D721Med (cell line): ENCODE measurements at places on chromosomes 11 and 22.

- no peak for DNase-seq
Measured at GRCh38 chr11:134730561-134731212, 318.6 kb upstream of the B3GAT1 start.

- no peak for DNase-seq
Measured at GRCh38 chr11:2294926-2295290, 6.8 kb downstream of the C11orf21 start.

DNA sequence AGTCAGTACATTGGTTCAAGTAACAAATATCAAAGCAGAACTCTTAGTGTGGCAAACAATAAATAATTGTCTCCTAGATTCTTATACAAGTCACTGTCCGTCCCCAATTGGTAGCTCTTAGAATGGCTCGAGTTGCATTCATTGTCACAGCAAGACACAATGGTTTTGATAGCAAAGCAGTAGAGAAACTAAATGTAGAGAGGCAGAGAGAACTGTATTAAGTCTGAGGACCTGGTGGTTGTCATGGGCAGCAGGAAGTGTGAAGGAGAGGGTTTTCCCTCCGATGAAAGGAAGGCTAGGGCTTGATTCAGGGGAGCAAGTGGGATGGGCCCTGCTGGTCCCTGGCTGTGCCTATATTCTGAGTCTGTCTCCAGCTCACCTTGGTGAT, 36.6 kb downstream of the RCOR2 start:
- no peak for DNase-seq

DNA sequence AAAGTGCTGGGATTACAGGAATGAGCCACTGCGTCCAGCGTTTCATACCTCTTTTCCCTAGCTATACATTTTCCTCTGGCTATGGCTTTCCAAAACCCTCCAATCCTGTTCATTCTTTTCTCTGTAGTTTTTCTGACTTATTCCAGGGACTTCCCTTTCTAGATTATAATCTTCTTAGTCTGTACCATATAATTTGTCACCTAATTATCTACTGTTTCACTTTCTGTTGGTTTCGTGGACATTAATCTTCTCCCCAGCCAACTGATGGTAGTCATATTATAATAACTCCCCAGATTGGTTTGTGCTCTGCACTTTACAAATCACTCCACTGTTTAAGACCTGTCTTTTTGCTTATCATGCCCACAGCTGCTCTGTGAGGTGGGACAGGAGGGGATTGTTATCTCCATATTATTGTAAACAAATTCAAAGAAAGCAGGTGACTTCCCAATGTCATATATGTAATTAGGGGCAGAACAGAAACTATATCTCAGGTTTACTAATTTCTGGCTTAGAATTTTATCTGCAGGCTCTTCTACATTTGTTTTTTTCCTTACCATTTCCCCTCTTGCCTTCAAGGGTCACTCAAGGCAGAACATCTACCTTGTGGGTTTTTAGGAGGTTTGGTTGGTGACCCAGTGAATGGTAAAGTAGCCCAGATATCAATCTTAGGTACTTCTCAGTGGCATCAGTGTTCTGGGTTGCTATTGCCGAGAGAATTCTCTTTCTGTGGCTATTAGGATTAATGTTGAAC, 23.9 kb downstream of the STIM1 start:
- DNase-seq: no peak

GRCh38 chr11:131474947-131475346, 104.5 kb downstream of the NTM start:
- no peak for DNase-seq

DNA sequence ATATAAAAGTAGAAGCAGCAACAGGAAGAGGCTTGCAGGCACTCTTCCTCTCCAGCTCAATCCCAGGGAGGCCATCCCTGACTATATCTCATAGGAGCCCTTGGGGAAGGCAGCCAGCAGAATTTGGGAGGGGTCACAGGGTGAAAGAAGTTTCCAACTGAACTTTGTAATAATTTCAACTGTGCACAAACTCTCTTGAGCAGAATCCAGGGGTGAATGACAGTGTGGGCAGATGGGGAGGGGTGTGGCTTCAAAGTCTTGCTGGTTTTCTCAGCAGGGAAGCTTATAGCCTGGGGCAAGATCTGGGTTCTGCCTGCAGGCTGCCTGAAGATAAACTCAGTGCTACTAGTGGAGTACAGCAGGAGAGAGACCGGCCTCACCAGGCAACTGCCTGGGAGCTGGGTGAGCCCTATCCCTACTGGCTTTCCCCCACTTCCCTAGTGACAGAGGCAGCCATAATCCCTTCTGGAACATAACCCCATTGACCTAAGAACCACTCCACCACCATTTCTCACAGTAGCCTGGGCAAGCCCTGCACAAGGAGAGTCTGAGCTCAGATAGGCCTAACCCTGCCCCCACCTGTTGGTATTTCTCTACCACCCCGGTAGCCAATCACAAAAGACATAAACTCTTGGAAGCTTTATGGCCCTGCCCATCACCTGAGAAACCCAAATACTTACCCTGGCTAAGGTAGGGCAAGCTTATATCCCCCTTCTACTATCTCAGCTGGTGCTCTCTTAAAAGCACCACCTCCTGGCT, 17.8 kb upstream of the TTC12 start:
- DNase-seq: no peak

DNA sequence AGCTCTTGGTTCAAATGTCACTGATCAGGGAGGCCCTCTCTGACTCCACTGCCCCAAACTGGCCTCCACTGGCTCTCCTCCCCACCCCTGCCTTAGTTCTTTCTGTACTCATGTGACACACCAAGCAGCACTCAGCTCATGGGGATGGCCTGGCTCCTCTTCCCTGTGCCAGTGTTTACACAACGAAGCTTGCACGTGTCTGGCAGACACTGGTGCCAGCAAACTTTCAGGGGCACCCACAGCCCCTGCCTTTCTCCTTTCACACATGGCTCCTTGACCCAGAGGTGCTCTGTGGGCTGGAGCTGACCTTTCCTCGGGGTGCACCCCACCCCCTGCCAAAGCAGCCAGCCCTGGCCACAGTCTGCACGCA, 37.6 kb upstream of the PARVG start:
- no peak for DNase-seq

DNA sequence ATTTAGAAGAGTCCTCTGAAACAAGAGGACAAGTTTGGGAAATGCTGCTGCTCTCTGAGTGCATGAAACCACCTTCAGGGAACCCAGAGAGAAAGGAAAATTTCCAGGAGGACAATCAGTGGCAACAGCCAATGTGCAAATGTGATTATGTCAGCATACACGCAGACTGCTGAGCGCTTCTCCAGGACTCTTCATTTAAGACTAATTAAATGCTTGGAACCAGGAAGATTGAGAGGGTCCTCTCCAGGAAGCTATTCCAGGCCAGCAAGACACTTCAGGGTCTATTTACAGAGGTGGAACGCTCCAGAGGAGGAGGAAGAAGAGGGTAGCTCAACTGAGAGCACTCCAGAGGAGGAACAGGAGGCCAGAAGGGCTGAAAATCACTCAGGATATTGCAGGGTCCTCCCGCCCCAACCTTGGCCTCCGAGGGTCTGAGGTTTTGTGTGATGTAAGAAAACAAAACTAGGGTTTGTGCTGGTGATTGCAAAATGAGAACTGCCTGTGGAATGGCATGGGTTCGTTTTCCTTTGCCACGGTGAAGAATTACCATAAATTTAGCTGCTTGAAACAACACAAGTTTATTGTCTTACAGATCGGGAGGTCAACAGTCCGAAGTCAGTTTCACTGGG, 14.1 kb upstream of the HTR3A start:
- DNase-seq: no peak

GRCh38 chr22:45526768-45527360, 24.2 kb downstream of the FBLN1 start:
- DNase-seq: no peak
